ENCODE measurements at places on chromosomes 2 and 18.

GRCh38 chr18:36511791-36512352, 214.4 kb downstream of the FHOD3 start:
- DNase-seq = no peak

GRCh38 chr2:135733045-135733444, 8.6 kb upstream of the UBXN4 start:
- DNase-seq = no peak

- no peak for DNase-seq
These were observed 49.6 kb upstream of the ZNF638 start for GRCh38 chr2:71281950-71282349.

DNA sequence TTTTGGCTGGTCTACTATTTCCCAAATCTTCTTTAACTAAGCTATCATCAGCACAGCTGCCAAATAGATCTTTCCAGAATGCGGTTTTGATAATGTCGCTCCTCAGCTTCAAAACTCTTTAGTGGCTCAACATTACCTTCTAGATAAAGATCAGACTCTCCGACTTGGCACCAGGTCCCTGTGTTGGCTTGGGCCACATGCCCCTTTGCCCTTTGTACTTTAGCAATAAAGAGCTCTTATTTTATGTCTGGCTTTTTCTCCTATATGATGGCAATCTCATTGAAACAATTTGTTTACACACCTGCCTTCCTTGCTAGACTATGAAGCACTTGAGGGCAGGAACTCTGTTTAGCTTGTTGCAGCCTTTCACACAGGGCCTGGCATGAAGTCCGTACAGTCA, 128.9 kb upstream of the GATA6 start:
- no peak for DNase-seq

- DNase-seq = no peak
These were observed 53.2 kb upstream of the SH3BP4 start for GRCh38 chr2:234898534-234899053.

- no peak for DNase-seq
These were observed 33.0 kb upstream of the BOD1L2 start for GRCh38 chr18:57113799-57114420.

DNA sequence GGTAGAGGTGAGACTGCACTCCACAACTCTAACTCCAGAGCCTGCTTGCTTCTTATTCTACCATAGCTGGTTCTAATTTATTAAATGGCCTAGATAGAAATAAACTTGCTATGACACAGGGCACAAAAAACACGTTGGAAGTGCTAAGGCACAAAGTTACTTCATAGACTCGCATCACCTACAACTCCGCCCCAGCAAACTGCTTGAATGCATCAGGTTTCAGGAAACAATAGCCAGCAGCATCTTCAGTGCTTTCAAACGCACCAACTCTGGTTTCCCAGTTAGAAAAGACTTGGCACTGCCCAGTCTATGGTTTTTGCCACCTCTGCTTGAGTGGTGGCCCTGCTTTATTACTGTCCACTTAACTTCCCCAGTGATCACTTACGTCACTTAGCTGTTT, 142.6 kb downstream of the RIF1 start:
- DNase-seq = no peak

DNA sequence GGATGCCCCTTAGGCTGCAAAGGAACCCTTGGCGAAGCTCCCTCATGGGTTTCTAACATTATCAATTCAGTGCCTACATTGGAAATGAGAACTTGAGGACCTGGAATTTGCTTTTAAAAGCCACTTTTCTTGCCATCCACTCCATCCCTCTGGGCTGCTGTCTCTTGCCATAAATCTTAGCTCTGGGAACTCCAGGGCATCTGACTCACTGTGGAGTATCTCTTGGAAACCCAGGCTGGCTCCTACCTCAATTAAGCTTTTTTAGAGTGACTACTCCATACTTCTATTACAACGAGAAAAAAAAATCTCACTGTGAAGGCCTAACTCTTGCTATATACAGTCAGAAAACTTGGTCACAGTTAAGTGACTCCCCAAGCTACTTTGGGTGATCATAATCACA, 227.2 kb upstream of the SETBP1 start:
- no peak for DNase-seq

DNA sequence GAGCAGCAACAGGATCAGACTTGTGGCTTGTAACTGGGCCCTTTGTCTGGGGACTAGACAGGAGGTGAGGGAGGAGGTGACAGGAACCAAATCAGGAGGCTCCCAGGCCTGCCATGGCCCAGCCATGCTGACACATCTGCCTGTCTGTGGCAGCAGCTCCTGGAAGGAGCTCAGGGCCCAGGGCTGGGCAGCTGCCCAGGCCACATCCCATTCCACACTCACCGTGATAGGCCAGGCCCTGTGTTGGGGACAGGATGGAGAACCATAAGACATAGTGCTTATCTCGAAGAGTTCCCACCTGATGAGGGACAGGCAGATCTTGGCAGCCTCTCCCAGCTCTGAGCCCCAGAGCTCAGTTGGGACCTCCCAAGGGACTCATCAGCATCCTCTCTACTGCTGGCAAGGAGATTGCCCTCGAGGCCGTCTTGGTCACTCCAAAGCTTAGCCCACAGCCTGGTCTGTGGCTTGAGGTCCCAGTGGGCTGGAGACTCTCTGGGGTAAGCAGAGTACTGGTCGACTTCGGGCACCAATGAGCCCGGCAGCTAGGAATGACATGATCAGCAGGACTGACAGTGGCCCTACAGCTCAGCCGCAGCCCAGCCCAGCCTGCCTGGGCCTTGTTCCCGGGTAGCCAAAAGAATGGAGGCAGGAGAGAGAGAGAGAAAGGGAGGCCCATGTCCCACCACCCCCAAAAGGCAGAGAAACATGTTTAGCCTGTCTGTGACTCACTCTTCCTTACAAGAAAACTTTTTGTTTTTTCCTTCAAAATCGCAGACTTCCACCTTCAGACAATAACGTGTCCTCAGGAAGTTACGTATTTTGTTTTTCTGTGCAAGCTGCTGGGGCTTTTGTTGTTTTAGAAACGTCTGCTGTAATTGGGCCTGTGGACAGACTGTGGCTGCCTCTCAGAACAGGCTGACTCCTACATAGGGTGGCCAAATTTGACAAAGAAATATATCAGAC, 82.1 kb downstream of the HS1BP3 start:
- no peak for DNase-seq

- no peak for DNase-seq
These were observed 59.2 kb downstream of the SMAD2 start for GRCh38 chr18:47871288-47871687.

GRCh38 chr2:48461721-48462120, 68.2 kb upstream of the STON1 start:
- DNase-seq = no peak

- DNase-seq = no peak
These were observed 68.8 kb upstream of the ZNF397 start for GRCh38 chr18:35172009-35172408.

DNA sequence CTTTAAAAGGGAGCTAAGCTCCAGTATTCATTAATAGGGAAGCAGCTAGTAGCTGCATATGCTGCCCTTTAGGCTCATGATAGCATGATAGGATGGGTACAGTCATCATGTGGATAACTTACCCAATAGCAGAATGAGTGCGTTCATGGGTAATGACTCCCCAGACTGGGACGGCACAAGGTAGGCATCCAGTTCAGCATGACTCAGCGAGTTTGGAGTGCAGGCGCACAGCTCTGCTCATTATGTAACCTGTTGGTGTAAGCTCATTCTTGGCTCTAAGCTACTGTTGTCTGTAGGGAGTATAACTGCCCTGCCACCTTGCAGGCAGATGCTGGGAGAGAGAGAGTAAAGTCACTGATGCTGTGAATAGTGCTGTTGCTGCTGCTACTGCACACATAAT, 209.2 kb upstream of the SYT4 start:
- DNase-seq = peak; percentile 8
